NCI-H1048 (cell line): ENCODE measurements at places on chromosomes 7 and 10.

- DNase-seq, result no peak
Measured at GRCh38 chr7:42494199-42494710, 257.2 kb upstream of the GLI3 start.

DNA sequence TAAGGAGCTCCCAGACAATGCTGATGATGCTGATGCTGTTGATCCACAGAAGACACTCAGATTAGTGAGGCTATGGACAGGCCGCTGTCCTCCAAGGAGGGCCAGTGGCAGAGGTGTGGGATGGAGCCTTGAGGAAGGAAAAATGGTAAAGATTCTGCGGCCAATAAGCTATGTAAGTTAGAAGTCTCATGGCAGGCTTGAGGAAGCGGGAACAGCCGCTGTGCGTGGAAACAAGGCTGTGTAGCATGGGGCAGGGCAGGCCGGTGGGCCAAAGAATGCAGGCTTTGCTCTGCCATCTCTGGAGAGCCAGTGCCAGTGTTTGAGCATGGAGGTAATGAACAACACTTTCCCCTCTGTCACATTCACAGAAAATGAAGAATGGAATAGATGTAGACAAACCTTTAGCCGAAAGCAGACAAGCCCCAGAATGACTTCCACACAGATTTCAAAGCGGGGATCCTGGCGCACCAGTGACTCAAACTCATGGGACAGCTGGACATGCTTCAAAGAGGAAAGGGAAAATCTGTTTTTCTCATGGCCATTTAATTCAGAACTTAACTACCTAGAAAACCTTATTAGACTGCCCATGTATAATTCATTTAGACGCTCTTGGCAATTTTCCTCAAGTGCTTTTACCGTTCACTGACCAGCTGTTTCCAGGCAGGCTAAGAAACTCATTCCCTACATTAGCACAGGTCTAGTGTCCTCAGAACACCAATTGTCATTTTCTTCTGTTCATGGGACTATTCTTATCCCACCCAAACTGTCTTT lies 16.9 kb upstream of the FIGNL1 start:
- DNase-seq, result no peak

DNA sequence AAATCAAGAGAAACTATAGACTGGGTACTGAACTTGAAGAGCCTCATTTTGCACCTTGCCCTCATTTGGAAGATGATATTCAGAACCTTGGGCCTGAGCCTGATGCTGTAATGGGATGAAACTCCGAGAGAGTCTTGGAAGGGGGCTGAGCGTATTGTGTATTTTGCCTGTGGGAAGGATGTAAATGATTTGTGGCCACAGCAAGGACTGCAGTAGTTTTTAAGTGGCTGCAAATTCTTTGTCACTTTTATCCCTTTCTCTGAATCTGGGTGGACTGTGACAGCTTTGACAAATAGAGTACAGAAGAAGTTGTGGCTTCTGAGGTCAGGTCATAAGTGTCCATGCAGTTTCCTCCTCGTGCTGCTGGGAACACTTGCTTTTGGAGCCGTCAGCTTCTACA lies 221.2 kb downstream of the ADRA2A start:
- DNase-seq, result no peak

DNA sequence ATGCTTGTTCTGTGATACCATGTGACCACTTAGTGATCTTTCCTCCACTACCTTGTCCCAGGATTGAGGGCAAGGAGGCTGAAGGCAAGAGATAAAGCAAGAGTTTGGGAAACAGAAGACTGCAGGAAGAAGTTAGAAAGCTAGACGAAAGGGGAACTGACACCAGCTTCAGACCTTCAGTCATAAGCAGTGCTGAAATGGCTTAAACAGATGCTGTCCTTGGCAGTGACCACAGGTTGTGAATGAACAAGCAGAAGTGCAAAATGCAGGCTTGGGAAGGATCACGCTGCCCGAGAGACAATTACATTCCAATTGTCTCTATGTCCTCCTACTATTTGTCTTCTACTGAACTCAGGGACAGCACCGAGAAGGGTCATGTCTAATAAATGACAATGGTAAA lies 704.9 kb upstream of the AUTS2 start:
- no peak for DNase-seq

- DNase-seq, result no peak
Measured at GRCh38 chr10:22427101-22427500, 81.8 kb downstream of the SPAG6 start.

DNA sequence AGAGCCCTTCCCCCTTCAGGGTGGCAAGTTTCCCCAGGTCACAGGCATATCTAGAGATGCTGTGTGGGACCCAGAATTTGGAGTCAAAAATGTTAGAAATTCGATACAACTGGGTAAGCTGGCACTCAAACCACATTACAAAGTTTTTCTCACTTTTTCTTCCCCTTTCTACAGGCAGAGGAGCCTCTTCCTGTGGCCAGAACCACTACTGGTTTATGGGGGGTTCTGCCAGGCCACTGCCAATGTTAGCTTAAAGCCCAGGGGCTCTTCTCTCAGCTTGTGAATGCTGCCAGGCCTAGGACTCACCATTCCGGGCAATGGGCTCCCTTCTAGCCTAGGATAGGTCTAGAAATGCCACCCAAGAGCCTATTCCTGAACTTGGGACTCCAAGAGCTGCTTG lies 617.9 kb upstream of the PHF14 start:
- DNase-seq, result no peak

GRCh38 chr7:99061001-99061776 lies 82.7 kb downstream of the SMURF1 start:
- DNase-seq, result no peak

GRCh38 chr7:114126095-114126494 lies 207.3 kb upstream of the PPP1R3A start:
- no peak for DNase-seq

DNA sequence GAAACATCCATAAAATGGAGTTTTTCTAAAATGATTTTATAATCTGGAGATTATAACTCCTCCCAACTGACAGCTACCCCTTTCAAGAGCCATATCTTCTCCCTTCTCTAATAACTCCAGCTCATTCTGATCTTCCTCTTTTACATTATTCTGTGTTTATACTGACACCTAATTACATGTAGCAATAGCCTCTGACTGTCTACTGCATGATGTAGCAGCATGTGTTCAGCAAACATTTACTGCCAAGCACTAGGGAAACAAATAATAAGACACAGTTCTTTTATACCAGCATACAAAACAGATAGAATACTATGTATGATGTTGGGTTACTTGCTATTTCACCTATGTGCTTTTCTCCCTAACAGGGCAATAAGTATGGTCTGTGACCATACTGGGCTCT lies 20.7 kb downstream of the RBM28 start:
- no peak for DNase-seq

DNA sequence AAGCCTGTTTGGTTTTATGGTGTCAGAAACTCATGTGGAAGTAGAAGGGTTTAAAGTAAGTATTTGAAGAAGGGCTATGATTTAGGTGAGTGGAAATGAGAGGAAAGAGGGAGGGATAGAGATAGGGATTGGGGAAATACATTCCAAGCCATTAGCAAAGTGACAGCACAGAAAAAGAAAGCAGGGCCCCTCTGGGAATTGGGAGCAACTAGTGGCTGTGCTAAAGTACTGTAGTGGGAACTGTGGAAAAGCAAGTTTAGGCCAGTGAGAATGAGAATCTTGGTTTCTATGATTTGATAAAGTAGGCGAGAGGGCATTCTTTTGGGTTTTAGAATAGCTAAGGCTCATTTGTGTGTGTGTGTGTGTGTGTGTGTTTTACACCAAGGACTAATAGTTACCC lies 5.0 kb downstream of the PRKG1 start:
- no peak for DNase-seq

DNA sequence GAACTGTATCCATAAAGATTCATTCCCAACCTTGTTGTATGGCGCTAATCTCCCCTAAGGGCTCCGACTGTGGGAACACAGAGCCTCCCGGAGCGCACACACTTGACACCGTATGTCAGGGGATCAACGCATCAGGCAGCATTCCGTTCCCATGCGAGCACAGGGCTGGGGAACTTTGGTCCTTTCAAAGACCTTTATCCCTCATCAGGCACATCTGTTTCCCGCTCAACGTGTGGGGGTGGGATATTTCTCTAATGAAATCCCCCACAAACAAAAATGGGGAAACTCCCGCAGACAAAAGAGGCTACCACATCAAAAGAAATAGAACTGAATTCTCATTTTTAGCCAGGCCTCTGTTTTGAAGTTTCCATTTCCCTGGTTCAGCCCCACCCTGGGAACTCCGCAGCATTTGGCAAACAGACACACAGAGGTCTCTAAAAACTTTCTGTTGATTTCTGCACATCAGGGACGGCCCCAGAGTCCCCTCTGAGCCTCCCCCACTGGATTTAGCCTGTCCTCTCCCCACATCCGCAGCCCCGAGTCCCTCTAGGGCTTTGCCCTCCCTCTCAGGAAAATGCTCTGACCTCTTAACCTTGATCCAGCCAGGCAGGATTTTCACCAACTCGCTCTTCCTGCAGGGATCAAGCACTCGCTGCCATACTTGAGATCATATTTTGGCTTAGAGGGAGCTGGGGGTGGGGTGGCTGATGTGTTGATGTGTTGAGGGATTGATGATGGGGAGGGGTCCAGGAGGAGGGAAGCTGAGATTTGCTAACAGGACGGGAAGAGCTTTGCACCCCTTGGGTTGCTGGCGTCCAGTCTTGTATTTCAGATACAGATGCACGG lies 6.6 kb downstream of the CPA5 start:
- DNase-seq, result no peak

- DNase-seq, result no peak
Measured at GRCh38 chr7:90648834-90649233, 52.7 kb downstream of the CDK14 start.
